Activated CD4-positive, alpha-beta T cell treated with anti-CD3 and anti-CD28 coated beads for 36 hours (primary cell): ENCODE measurements at places on chromosomes 7 and 10. TPM values are rescaled to one million over a fixed set of nuclear protein-coding genes. Genes with fewer than 3 reads are reported as not detected.

- no peak for DNase-seq
- H3K4me3 ChIP-seq, result no peak overlapping the region
- peak overlapping the region; percentile 45 for H3K27ac ChIP-seq
- H3K36me3 ChIP-seq, result peaks cover 41% of the 10 kb centered on the region
Observed at GRCh38 chr7:155702616-155703015, 58.2 kb downstream of the RBM33 start.

DNA sequence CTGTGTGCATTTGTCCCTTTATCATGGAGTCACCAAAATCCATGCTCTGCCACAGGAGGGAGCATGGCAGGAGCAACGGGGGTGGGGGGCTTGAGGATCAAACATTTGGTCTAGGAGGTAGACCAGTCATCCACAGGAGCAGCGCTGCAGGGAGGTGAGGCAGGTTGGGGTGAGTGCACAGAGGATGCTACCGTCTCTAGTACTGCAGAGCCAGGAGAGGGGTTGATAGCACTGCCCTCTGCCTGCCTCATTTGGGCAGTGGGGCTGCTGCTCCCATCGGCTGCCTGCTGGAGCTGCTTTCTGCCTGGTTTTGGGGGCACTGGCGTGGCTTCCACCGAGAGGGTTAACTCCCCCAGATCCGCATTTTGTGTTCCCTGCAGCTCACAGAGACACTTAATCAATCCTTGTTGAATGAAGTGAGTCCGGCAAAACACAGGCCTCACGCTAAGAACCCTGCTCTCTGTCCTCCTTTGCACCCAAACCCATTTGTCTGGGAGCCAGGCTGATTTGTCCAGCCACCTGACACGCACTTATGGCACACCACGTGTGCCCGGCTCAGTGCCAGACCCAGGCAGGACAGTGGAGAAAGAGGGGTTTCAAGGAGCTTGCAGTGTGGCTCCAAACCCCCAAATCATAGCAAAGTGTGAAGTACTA lies 527.1 kb upstream of the FOXK1 start:
- no peak overlapping the region for H3K27ac ChIP-seq
- H3K27me3 ChIP-seq, result no peaks in the 10 kb centered on the region
- no peaks in the 10 kb centered on the region for H3K4me1 ChIP-seq
- no peak overlapping the region for H3K4me3 ChIP-seq
- DNase-seq, result no peak
- H3K36me3 ChIP-seq, result no peaks in the 10 kb centered on the region

GRCh38 chr10:119283818-119284217 lies 76.4 kb downstream of the GRK5 start:
- peak overlapping the region; percentile 73 for H3K27ac ChIP-seq
- H3K4me3 ChIP-seq, result no peak overlapping the region
- H3K36me3 ChIP-seq, result no peaks in the 10 kb centered on the region
- H3K4me1 ChIP-seq, result peaks cover 62% of the 10 kb centered on the region

- DNase-seq, result no peak
- no peaks in the 10 kb centered on the region for H3K27me3 ChIP-seq
Observed at GRCh38 chr10:103929381-103929921, 11.5 kb upstream of the STN1 start.

GRCh38 chr7:3691478-3692158 lies 390.6 kb downstream of the SDK1 start:
- no peak for DNase-seq
- H3K36me3 ChIP-seq, result no peaks in the 10 kb centered on the region
- H3K27ac ChIP-seq, result no peak overlapping the region
- no peak overlapping the region for H3K4me3 ChIP-seq

Gene MYH16
- not detected for total RNA-seq

DNA sequence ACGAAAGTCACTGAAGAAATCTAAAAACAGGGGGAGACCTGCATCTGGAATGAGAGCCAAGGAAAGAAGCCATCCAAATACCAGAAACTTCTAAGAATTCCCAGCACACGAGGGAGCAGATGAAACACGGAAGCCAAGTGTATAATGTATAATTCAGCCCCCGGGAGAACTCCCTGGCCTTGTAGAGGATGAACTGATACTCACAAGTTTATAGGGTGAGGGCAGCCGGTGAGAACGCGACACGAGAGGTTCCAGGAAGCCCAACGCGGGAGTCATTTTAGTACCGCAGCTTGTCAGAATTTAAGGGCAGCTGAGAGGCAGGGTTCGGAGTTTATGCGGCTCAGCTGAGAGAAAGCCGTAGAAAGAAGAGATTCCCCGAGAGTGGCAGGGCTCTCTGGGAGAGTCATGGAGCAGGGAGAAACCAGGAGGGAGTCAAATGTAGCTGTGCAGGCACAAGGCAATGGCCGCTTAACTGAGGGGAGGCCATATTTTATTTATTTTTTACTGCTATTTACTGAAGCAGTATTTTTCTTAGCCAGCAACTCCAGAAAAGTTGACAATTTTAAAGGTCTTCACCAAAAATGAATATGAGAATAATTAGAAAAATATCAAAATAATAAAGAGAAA lies 164.0 kb downstream of the NPSR1 start:
- no peak overlapping the region for H3K4me3 ChIP-seq
- DNase-seq, result no peak
- no peaks in the 10 kb centered on the region for H3K4me1 ChIP-seq
- H3K36me3 ChIP-seq, result no peaks in the 10 kb centered on the region

Gene NODAL
- not detected for total RNA-seq

Gene CNPY1
- not detected for total RNA-seq

Gene SPDYE1
- not detected for total RNA-seq

DNA sequence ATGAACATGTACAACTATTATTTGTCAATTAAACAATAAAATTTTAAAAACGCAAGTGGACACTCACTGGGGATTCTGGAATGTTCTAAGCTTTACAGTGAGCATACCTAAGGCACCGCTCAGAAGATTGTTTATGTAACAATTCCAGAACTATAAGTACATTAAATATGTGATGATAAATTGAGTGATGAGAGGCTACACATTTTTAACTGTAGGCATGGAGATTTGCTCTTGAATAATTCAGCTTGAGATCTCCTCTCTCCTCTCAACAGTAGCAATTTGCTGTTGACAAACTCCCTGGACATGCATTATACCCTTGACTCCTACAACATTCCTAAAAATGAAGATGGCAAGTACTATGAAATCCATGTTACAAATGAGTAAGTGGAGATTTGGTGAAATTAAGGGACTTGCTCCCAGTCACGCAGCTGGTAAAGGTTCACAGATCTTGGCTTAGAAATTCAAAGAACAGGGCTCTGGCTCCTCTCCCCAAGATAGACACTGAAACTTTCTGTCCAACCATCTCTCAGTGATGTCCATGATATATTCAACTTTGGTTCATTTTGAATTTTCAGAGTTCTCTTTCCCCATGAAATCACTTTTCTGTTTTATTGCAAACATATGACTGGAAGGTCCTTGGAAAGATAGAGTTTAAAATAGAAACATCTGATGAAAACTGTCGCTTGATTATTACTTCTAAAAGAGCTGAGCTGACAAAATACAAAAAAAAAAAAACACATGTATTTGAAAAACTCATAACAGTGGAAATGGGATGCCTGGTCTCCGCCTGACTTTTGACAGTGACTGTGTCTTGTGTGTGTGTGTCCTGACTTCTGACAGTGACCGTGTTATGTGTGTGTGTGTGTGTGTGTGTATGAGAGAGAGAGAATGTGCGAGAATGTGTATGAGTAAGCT lies 488.3 kb downstream of the TNS3 start:
- no peak overlapping the region for H3K27ac ChIP-seq
- no peak overlapping the region for H3K4me3 ChIP-seq
- H3K36me3 ChIP-seq, result no peaks in the 10 kb centered on the region
- no peak for DNase-seq

Gene ANAPC16
- total RNA-seq, result 90.2 TPM

GRCh38 chr10:36766940-36767339 lies 358.5 kb upstream of the ANKRD30A start:
- no peaks in the 10 kb centered on the region for H3K27me3 ChIP-seq
- no peak overlapping the region for H3K27ac ChIP-seq
- H3K36me3 ChIP-seq, result no peaks in the 10 kb centered on the region

DNA sequence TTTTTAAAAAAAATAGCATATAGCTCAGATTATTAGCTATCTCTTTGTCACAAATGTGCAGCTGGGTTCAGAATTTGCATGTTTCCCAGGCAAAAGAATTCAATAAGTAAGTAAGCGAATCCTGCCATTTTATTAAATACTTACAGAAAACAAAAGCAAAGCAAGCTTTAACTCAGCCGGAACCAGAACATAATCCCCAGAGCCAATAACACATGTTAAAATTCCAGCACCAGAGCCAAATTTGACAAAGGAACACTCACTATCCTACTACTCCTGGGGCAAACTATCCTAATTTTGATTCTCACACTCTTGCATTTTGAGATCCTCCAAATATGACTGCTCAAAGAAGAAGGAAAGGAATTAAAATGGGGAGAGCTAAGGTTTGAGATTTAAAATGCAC lies 32.6 kb downstream of the LRRTM3 start:
- H3K36me3 ChIP-seq, result no peaks in the 10 kb centered on the region
- H3K4me3 ChIP-seq, result no peak overlapping the region
- DNase-seq, result no peak
- H3K27ac ChIP-seq, result no peak overlapping the region
